ENCODE measurements at places on chromosomes 2 and 18.

GRCh38 chr2:240647503-240648154 lies 22.3 kb downstream of the GPR35 start:
- DNase-seq: no peak

GRCh38 chr2:239179851-239180371 lies 220.9 kb downstream of the HDAC4 start:
- DNase-seq: peak; percentile 7

DNA sequence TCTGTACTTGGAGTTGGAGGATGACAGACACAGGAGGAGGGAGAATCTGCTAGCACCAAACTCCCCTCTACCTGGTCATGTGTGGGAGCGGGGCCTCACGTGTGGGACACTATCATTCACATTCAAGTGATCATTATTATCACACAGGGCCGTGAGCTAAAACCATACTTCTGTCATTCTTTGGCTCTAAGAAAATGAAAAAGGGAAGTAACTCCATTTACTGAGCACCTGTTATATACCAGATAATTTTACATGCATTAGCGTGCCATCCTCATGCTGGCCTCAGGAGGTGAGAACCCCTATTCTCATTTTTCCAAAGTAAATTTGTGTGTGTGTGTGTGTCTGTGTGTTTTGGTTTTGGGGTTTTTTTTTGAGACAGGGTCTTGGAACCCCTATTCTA lies 150.1 kb downstream of the GLI2 start:
- no peak for DNase-seq

- DNase-seq: peak; percentile 73
These were observed 39.9 kb downstream of the STK17B start for GRCh38 chr2:196131384-196131937.

DNA sequence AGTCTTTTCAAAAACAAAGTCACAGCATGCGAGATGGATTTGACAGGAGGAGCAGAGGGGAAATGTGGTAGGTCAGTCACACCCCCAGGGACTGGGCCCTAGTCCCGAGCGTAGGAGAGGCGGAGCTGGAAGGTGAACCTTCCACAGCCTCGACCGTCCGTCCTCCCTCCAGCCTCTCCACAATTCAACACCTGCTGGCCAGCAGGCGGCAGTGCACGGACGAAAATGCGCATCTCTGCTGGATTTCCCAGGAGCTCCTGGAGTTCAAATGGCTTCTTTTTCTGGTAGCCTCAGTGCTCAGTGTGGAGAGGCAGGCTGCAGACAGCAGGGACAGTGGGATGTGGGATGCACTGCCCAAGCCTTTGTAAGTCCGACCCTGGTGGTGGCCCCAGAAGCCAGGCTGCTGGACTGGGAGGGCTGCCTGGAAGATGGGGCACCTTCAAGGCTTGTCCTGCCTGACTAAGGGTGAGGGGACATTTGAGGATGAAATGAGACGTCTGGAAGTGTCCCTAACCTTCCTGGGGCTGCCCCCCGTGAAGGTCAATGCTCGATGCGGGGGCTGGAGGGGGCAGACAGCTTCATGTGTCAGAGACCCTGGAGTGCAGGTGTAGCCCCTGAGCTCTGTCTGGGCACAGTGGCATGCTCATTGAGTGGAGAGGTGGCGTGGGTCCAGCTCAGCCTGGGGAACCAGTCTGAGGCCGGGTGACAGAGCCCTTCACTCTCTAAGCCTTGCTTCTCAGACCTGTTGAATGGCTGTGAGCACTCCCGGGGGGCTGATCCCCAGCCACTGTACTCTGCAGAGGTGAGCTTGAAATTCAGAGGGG lies 189.5 kb downstream of the TFCP2L1 start:
- peak; percentile 66 for DNase-seq
